Kasumi-1 (cell line): ENCODE measurements at places on chromosomes 4 and X.
A peak's percentile ranks its signal among the peaks of the same experiment; 100 is the strongest.

- no peak for DNase-seq
These were observed 83.0 kb downstream of the MAGEB17 start for GRCh38 chrX:16250296-16250695.

- DNase-seq, result no peak
These were observed 18.0 kb upstream of the MANBA start for GRCh38 chr4:102778720-102779119.

GRCh38 chrX:68808686-68809357 is 20.0 kb upstream of the EFNB1 start:
- peak; percentile 49 for DNase-seq

GRCh38 chrX:154138857-154139256 is 5.2 kb upstream of the OPN1LW start:
- DNase-seq, result no peak

- no peak for DNase-seq
These were observed 127.5 kb downstream of the DCK start for GRCh38 chr4:71120831-71121524.

- peak; percentile 55 for DNase-seq
These were observed 56.3 kb upstream of the NOCT start for GRCh38 chr4:138959097-138959815.

DNA sequence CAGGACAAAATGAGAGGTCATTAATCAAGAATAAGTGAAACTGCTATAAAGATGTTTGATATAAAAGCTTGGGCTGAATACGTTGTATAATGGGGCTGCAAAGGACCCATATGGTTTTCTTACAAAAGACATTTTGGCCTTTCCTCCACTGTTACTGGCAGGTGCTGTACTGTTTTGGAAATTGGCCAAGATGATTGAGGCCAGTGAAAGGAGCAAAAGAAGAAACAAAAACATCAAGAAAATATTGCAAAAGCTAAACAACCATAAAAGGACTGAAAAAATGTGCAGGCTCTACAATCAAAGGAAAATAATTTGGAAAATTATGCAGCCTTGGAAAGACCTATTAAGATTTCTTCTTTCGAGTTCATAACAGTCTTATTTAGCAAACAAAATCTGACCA is 222.2 kb upstream of the PPP1R2C start:
- no peak for DNase-seq

GRCh38 chr4:97720869-97721432 is 422.3 kb downstream of the STPG2 start:
- DNase-seq, result peak; percentile 64

DNA sequence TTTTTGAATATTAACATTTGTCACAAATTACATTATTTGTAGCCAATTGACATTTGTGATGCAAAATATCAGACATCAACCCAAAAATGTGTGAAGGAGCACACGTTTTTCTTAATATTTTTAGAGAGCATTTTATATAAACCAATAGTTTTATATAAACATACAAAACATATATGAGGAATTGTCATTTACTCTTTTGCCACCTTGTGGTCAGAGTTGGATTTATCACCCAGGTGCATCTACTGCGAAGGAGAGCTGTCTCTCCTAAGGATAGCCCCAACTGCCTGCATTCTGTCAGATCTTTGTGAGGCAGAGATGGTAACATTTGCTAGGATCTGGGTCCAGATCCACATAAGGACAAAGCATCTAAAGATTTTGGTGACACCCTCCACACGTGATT is 2.5 kb upstream of the USP27X start:
- peak; percentile 8 for DNase-seq

GRCh38 chrX:15563056-15563455 is 37.7 kb downstream of the ACE2 start:
- DNase-seq, result no peak

GRCh38 chrX:121456315-121456714 is 408.9 kb downstream of the GLUD2 start:
- no peak for DNase-seq

DNA sequence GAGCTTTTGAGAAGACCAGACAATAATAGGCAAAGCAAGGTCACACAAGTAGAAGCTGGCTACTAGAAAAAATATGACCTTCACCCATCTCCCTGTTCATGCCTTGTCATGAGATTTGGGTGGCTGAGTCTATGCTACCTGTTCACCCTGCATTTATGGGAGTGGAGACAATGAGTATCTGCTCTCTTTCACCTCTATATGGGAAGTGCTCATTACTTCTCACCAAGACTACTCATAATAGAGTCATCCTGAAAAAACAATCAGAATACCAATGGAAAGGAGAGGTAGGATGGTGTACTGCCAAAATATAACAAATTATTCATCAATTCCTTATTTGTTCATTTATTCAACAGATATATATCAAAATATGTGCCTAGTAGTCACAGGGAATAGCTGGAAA is 921.8 kb upstream of the INTU start:
- no peak for DNase-seq

- peak; percentile 68 for DNase-seq
These were observed 8.6 kb upstream of the PDHA1 start for GRCh38 chrX:19334945-19335626.

- DNase-seq, result peak; percentile 30
These were observed 1000.7 kb downstream of the STIM2 start for GRCh38 chr4:27861381-27861787.

DNA sequence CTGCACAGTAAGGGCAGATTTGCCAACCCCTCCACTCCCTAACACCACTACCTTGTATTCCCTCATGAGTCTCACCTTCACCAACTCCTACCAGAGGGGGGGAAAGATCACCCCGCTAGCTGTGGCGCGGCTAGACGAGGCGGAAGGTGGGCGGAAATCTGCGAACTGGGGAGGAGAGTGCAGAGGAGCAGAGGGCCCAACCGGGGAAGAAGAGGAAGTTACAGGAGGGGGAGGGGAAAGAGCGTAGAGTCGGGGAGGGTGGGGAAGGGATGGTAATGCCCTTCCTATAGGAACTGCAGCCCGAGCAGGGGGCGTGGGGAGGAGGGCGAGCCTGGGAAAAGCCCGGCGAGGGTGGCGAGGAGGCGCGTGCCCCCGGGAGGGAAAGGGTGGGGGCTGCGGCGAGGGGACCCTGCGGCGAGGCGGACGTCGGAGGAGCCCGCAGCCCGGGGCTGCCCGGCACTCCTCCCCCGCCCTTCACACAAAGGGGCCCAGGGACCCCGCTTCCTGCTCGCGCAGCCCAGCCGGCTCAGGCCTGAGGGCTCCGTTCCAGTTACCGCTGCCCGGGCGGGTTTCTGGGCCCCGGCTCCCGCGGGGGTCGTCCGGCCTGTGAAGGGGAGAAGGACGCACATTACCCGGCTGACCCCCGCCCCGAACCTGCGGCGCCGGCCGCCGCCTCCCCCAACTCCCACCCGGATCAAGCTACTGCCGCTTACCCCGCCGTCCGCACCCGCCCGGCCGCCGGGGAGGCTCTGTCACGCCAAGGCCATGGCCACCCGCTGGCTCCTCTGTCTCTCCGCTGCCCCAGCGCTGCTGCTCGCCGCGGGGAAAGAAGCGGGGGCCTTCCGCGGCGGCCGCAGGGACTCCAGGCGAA is 1.8 kb downstream of the RAP2C start:
- DNase-seq, result peak; percentile 87

DNA sequence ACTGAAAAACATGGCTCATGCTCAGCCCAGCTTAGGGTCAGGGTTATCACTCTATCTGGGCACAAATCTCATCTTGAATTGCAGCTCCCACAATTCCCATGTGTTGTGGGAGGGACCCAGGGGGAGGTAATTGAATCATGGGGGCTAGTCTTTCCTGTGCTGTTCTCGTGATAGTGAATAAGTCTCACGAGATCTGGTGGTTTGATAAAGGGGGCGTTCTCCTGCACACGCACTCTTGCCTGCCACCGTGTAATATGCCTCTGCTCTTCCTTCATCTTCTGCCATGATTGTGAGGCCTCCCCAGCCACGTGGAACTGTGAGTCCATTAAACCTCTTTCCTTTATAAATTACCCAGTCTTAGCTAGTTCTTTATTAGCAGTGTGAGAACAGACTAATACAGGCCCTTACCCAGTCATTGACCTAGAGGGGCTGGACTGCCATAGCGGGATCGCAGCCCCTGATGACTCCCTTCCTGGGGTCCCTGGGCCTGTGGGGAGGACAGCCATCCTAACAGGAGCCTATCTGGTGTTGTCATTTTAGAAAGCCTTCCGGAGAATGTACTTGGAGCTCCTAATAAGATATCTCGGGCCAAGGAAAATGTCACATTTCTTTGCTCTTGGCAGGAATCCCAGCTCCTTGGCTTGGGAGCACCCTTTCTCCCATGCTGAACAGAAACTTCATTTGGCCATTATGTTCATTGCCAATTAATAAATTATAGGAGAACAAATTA is 112.6 kb downstream of the PHKA2 start:
- no peak for DNase-seq

DNA sequence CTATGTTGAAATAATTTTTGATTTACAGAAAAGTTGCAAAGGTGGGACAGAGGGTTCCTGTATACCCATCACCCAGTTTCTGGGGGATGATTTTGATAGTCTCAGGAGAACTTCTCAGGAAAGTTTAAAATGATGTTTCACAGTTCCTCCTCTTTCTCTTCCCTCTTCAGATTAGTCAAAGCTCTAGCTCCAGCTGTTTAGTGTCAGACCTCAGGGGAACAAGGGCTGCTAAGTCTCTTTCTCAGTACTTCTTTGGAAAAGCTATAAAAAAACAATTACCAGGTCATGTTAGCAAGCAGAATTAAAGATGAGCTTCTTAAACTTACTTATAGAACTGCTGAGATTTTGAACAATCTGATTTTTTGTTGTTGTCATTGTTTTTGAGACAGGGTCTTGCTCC is 12.2 kb downstream of the IL13RA1 start:
- DNase-seq, result no peak

DNA sequence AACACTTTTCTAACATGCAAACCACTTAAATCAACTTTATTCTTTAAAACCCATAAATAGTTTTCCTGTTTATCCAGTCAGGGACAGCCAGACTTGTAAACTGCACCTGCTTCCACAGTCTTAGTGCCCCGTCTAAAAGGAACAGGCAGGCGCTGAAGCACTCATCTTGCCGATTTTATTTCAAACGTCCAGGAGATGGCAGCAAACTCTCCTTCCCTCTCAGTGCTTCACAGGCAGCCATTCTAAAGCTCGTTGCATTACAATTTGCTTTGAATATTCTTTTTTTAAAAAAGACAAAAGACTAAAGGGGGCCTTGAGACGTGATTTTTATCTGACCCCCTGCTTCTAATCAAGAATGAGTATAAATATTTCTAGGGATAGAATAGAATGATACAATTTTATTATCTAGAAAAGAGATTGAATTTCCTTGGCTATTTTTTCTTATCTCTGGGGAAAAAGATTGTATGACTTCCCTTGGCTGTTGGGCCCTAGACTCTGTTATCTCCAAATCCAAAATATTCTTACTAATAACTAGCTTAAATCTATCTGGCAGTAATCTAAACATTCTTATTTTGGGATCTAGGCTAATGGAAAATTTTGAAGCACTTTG is 93.6 kb upstream of the MYOZ2 start:
- peak; percentile 82 for DNase-seq

- DNase-seq, result no peak
These were observed 18.4 kb downstream of the BEX4 start for GRCh38 chrX:103233263-103233662.

GRCh38 chr4:20904966-20905365 is 204.7 kb downstream of the PACRGL start:
- DNase-seq, result no peak

- peak; percentile 25 for DNase-seq
These were observed 8.7 kb downstream of the RIPPLY1 start for GRCh38 chrX:106894392-106894909.

DNA sequence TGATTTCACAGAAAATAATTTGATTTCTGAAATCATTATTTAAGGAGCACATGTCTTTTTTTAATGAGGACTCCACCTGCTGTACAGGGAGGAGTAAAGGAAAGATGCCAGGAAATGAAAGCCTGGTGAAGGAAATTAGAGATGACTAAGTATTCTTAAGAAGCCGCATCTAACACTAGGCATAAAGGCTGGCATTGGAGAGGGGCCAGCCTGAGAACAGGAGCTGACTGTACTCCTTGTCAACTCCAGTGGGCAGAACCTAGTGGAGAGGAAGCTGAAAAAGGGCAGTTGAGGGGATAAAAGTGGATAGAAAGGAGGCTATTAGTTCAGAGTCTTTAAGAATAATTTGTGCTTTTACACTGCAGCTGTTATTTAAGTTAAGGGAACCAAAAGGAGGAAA is 393.0 kb downstream of the PPP1R2C start:
- no peak for DNase-seq

DNA sequence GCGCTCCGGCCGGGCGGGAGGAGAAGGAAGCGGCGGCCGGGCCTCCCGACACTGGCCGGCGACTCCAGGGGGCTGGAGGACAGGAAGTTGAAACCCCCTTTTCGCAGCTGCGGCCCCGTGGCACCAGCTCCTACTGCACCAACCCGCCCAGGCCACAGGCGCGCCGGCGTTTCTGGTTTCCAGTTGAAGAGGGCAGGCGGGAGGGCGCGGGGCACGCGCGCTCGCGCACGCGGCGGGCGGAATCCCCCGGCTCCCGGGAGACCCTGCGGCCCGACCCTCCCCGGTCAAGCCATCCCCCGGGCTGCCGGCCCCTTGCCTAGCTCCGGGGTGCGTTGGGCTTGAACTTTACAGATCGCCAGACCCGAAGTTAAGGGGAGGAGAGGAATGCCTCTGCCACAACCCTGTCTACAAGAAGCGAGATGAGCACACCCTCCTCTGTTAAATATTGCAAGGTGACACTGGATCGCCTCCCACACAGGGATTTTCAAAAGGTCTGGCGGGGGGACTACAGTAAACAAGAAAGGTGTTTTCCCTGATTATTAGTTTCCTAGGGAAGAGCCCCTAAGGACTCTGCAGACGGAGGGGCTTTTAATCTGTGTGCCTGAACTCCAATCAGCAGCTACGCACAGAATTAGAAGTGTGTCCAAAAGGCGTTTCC is 1.4 kb downstream of the ELOVL6 start:
- DNase-seq, result peak; percentile 50

GRCh38 chr4:1777822-1778641 is 15.1 kb upstream of the FGFR3 start:
- no peak for DNase-seq

- no peak for DNase-seq
These were observed 978.3 kb upstream of the TENM3 start for GRCh38 chr4:181264893-181265292.

DNA sequence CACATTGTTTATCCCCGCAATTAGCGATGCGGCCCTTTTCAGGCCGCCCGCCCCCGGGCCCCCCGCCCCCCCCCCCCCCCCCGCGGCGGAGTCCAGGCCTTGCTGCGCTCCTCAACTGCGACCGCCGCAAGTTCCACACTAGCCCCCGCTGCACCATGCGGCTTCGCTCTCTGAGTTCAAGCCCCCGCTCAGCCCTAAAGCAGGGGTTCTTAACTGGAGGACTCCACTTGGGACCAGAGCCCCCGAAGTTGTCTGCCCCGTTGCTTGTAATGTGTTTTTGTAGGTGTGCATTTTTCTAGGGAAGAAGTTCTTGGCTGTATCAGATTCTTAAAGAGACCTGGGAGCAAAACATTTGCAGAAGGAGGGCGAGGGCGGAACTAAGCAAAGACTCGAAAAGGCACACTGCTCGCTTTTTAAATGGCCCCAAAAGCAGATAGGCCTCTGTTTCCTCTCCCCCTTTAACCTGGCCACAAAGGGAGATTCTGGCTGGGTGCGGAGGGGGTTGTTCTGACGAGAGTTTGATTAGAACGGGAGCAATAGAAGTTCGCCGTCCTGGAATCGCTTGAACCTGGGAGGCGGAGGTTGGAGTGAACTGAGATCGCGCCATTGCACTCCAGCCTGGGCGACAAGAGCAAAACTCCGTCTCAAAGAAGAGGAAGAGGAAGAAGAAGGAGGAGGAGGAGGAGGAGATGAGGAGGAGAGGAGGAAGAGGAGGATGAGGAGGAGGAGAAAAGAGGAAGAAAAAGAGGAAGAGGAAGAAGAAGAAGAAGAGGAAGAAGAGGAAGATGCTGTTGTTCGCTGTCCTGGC is 2.3 kb upstream of the MSX1 start:
- DNase-seq, result no peak

GRCh38 chr4:109574443-109574850 is 14.4 kb downstream of the MCUB start:
- peak; percentile 85 for DNase-seq
